Dermis microvascular lymphatic vessel endothelial cell (primary cell): ENCODE measurements at places on chromosomes 7 and 10. TPM values are rescaled to one million over a fixed set of nuclear protein-coding genes. Genes with fewer than 3 reads are reported as not detected.

LYZL2 gene
- not detected in 2 replicates for total RNA-seq

GRCh38 chr7:101978683-101979082 lies 161.3 kb downstream of the CUX1 start:
- no peak for DNase-seq

DNA sequence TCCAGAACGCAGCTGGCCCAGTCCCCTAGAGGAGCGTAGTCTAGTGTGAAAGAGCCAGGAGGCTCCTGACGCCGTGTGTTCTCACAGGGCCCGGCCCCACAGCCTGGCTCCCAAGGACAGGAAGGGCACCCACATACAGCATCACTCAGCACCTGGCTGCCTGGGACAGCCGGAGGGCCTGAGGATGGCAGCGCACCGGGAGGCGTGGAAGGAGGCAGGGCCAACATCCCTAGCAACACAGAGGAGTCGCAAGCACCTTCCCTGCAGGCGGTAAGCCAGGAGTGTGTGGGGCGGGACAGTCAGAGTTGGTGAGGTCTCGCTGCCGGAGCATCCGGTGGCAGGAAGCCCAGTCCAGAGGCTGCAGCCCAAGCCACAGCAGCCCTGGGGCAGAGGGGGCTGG lies 125.8 kb downstream of the MAD1L1 start:
- peak; percentile 75 for DNase-seq

DNA sequence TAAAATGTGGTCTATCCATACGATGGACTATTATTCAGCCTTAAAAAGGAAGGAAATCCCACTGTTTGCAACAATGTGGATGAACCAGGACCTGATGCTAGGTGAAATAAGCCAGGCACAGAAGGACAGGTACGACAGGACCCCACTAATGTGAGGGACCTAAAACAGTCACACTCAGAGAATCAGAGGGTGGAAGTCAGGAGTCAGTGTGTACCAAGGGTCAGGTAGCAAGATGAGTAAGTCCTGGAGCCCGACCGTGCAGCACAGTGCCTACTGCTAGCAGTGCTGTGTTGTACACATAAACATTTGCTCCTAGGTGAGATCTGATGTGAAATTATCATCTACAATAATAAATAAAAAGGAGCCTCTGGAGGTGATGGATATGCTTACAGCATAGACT lies 322.3 kb downstream of the GLRX3 start:
- no peak for DNase-seq

CFTR gene
- total RNA-seq = not detected in 2 replicates

GRCh38 chr7:44103923-44104859 lies at the start of gene AEBP1:
Gene AEBP1, plus strand, starts transcription at chr7:44104345. Its CDS starts 321 bp downstream, at chr7:44104666.
- DNase-seq = peak; percentile 43

DNA sequence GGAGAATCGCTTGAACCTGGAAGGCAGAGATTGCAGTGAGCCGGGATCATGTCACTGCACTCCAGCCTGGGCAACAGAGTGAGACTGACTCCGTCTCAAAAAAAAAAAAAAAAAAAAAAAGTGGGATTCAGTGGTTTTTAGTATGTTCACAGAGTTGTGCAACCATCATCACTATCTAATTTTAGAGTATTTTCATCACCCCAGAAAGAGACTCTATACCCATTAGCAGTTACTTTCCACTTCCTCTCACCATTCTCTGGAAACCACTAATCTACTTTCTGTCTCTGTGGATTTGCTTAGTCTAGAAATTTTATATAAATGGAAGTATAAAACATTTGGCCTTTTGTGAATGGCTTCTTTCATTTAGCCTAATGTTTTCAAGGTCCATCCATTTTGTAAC lies 113.4 kb downstream of the ST7 start:
- no peak for DNase-seq

- DNase-seq = no peak
Observed at GRCh38 chr7:70506434-70506833, 625.5 kb upstream of the GALNT17 start.

- no peak for DNase-seq
Observed at GRCh38 chr10:6763001-6763400, 182.9 kb upstream of the PRKCQ start.

GRCh38 chr10:31000867-31001266 lies 30.8 kb downstream of the ZNF438 start:
- no peak for DNase-seq

DNA sequence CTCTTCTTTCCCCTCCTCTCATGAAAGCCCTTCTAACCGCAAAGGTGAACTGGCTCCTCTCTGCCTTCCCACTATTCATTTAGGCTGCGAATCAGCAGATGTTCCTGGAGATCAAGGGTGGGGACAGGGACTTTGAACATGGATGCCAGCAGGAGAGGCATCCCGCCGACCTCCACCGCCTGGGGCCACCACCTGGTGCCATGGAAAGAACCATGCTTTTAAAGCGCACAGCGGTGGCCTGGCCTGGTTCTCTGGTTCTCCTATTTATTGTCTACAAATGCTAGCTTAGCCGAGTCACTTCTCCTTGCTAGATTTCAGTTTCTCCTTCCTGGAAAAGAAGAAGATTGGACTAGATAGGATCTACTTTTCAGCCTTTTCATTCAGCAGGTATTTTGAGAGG lies 43.2 kb upstream of the KCNMA1 start:
- DNase-seq = no peak

GTPBP4 gene
- total RNA-seq = 19.0 and 20.2 TPM in 2 replicates

ITPRID1 gene
- not detected in 2 replicates for total RNA-seq

GRCh38 chr10:42973870-42974692 lies 102.8 kb upstream of the RET start:
- no peak for DNase-seq

DNA sequence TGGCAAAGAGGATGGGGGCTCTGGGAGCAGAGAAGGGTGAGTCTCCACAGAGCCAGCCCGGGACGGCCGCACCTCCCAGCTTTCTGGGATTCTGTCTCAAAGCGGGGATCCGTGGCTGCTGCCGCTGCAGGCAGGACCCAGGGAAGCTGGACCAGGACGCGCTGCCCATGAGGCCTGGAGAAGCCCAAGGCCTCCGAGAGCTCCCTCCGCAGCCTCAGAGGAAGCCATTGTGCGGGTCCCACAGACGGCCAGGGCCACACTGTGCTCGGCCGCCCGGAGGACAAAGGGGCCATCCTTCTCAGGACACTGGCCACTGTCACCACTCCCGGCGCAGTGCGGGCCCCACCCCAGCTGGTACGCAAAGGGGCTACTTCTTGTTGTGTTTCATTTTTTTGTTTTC lies 79.3 kb upstream of the PDGFA start:
- DNase-seq = no peak

NDUFB8 gene
- total RNA-seq = 153 and 199 TPM in 2 replicates

SEMA3C gene
- under 0.01 and 3.9 TPM in 2 replicates for total RNA-seq

DNA sequence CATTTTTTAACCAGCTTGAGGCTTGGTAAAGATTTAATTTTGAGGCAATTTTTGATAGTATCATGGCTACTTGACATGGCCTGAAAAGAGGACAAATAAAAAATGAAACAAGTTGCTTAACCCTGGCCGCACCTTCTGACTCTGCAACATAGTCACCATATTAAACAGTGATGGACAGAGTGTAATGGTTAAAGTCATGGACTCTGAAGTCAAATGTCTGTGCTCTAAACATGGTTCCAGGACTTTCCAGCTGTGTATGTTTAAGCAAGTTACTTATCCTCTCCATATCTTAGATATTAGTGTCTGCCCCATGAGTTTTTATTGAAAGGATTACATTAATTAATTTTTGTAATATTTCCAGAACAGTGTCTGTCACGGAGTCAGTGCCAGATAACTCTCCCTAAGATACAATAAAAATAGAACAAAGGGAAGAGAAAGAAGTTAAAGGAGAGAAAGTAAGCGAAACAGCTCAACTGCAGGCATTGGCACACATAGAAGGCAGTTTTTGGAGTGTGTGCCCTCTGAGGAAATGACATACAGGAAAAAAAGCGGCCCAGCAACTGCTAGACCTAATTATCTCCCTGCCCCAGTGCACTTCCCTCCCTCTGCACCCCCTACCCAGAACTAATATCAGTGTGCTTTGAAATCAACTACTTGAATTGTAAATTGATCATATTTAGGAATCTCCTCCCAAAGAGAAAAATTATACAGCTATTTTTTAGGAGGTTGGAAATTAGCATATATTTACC lies 65.3 kb downstream of the MACC1 start:
- DNase-seq = no peak

ANK3 gene
- total RNA-seq = 0.51 and 0.77 TPM in 2 replicates

GRCh38 chr7:116871061-116871700 lies 8.8 kb downstream of the CAPZA2 start:
- DNase-seq = no peak

DNA sequence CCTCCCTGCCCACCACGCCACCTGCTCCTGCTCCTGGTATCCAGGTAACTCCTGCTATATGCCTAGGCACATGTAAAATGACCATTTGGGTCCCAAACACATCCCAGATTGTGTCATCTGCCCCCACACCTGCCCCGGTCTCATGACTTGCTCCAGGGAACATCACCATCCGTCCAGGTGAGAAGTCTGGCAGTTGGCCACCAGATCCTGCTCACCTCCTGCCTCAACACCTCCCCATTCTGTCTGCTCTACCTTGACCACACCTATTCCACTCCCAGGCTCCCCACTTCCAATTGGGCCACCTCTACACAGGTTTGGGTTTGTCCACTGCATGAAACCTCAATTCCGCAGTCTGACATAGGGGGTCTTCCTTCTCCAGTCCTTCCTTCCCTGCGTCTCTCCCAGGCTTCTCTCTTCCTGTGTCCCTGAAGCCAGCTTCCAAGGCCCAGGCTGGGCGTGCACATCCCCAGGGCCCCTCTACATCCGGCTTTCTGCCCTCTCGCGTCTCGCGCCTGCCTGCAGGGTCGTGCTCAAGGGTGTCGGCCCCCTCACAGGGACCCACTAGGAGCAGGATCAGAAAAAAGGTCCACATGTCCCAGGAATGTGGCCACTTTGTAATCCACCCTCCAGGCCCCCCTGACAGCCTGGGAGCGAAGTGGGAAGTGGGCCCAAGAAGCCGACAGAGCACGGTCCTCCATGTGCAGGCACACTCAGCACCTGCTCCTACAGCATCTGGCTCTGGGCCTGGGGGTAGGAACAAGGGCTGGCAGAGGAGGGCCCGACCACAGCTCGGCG lies 49.3 kb upstream of the DAGLB start:
- DNase-seq = no peak
